ENCODE measurements at places on chromosomes 6 and 20.

DNA sequence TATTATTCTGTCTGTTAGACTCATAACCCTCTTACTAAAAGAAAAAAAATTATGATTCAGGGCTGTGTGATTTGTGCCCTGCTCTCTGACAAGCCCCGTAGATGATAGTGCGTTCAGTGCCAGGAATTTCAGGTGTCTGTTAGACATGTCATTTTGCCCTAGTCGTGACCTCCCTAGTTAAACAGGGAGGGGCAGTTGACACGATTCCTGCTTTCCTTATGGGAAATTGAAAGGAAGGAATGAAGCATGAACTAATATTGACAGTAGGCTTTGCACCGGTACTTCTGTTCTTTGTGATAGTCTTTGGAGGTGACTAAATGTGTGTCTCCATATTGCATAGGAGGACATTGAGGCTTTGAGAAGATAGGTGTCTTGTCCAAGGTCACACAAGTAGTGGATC, 26.3 kb downstream of the RPRD1B start:
- no peak for DNase-seq

DNA sequence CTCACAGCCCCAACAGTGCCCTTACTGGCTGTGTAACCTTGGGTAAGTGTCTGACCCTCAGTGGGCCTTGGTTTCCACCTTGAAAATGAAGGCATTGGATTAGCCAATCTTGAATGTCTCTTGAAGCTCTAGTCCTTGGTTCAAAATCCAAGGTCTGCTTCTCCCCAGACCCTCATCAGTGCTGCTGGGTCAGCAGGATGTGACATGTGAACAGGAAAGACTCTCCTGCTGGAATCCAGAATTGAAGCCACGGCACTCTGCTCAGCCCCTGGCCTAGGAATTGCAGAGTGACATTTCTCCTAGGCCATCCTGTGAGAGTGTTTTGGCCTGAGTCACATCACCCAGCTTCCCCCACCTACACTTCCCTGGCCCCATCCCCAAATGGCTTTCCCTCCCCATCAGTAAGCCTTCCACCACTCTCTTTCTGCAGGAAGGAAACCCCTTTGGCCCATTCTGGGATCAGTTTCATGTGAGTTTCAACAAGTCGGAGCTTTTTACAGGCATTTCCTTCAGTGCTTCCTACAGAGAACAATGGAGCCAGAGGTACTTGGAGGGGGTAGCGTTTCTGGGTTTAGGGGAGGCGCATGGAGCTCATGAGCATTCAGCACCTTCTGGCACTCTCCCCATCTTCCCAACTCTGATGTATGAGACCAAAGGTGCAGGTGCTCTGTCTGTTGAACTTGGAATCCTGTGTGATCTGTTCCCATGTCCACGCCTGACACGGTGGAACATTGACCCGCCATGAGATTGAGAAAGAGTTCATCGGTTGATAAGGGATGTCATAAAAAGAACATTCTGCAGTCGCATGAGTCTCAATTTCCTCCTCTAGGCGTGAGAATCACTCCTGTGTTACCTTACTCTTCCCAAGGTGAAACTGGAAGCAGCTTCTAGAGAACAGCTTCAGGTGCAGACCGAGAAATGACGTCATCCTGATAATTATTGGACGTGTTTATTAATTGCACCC, 8.8 kb downstream of the POFUT1 start:
- no peak for DNase-seq

DNA sequence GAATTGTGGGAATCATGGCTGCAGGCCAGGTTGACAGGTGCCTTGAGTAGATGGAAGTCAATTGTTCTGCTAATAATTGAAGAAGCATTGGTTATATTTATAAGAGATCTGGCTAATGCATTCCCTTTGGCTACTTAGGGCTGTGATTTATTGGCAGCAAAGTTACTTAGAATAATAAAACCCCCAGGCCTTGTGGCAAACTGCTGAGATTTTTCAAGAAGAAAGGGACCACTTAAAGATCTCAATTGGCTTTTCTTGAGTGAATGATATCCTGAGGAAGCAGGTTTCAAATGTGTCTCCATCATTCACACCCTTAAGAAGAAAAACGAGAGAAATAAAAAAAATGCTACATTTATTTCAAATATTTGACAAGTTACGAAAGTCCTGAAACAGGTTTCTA, 27.4 kb downstream of the DDO start:
- DNase-seq = no peak

DNA sequence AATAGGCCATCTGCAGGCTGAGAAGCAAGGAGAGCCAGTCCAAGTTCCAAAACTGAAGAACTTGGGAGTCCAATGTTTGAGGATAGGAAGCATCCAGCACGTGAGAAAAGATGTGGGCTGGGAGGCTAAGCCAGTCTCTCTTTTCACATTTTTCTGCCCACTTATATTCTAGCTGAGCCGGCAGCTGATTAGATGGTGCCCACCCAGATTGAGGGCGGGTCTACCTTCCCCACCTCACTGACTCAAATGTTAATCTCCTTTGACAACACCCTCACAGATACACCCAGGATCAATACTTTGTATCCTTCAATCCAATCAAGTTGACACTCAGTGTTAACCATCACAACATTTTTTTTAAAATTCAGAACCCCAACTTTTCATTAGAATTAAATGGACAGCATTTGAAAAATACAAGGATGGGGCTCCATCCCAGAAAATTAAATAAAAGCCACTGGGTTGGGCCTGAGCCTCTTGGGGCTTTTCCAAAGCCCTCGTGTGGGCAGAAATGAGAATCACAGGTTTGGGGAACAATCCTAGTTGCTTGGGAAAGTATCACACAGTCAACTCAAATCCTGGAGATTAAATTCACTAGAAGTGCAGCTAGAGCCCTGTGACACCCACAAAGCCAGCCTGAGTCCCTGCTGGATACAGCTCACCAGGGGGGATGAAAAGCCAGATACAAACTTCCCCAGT, 2.2 kb downstream of the CLDN20 start:
- DNase-seq = no peak

DNA sequence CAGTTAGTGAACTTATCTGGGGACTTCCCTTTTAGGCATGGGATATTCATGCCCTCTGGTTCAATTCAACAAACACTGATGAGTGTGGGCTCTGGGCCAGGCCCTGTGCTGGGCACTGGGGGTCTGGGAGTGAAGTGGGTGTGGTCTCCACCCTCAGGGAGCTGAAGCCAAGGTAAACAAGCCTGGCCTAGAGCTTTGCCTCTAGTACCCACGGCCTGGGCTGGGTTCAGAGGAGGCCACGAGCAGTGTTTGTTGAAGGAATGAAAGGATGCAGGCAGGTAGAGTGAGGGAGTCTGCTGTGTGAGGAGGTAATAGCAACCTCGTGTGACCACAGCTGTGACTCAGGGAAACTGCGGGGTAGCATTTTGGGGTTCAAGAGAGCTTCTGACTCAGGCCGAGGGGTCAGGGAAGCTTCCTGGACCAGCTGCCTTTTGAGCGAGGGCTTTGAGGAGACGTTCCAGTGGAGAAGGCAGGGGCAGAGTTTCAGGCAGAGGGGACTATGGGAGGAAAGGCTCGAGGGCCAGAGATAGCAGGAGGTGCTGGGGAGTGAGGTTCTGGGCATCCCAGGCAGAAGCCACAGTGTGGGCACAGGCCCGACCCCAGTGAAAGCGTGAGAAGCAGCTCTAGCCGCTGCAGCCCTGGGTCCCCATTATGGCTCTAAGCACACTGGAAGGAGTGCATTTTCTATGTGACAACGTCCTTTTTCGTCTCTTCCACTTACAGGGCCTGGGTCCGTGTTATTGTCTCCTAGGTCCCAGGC, 5.6 kb downstream of the MYLK2 start:
- DNase-seq = no peak

- DNase-seq = peak; percentile 19
Observed at GRCh38 chr6:157905590-157906342, 75.9 kb upstream of the SYNJ2 start.

DNA sequence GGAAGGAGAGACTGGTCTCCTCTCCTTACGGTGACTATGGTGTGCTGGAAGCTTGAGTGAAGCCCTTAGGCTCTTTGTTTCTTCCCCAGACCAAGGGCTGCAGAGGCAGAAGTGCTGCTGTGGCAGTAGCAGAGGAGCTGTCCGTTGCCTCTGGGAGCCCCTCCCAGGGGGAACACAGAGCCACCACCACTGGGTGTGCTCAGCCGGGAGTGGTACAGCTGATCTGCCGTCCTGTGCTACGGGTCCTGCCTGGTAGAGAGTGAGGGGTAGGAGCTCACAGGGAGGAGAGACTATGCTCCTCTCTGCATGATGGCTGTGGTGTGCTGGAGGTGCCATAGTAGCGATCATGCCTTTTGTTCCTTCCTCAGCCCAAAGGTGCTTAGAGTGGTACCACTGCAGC, 318.7 kb downstream of the DOK5 start:
- no peak for DNase-seq
